ENCODE measurements at places on chromosomes 13 and 19. TPM values are rescaled to one million over a fixed set of nuclear protein-coding genes. Genes with fewer than 3 reads are reported as not detected.

DNA sequence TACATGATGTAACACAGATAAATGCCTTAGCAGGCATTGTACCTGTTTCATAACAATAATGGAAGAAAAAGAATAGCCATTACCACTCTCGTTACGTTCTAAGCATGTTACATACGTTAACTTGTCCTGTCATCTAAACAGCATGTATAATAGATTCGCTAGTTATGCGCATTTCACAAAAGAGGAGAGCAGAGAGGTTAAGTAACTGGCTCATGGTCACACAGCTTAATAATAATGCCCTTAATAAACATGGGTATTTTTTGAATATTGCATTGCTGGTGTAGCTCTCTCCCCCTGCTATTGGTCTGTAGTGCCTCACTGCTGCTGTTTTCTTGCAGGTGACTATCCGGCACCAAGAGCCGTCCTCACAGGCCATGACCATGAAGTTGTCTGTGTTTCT is 188.3 kb upstream of the MAB21L1 start:
- no peak for DNase-seq

GRCh38 chr13:110817143-110817542 is 97.7 kb downstream of the ANKRD10 start:
- DNase-seq = no peak

DNA sequence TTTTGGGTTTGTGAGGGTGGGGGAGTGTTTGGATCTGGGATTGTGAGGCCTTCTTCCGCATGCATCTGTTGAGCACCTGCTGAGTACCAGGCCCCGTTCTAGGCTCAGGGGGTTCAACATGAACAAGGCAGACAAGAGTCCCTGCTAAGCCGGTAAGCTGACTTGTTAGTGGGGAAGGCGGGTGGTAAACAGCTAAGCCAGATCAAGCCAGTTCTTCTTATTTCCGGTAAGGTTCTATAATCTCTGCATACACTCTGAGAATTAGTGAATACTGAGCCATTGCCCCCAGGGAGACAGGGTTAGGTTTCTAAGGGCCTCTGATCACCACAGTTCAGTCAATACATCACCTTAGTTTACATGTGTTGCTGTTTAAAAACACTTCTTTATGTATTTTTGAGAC is 9.9 kb upstream of the EHD2 start:
- DNase-seq = no peak

- DNase-seq = no peak
Observed at GRCh38 chr13:40522282-40522681, 144.2 kb downstream of the FOXO1 start.

GRCh38 chr13:50375792-50376191 is 360.5 kb downstream of the KCNRG start:
- peak; percentile 30 for DNase-seq

DNA sequence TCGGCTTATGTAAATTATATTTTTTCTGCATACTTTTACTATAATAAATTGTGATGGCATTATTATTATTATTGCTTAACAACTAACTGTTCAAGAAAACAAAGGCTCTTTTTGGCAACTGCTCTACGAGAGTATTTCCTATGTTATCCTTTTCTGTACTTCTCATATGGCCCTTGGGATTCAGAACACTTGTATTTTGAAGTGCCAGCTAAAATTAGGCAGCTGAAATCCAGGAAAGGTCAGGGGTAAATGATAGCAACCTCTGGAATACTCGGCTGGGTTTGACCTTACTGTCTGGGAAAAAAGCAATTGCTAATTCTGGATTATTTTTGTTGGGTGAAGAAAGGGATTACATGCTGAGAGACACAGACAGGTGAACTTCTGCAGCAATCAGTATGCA is 23.9 kb downstream of the EDNRB start:
- DNase-seq = no peak

DNA sequence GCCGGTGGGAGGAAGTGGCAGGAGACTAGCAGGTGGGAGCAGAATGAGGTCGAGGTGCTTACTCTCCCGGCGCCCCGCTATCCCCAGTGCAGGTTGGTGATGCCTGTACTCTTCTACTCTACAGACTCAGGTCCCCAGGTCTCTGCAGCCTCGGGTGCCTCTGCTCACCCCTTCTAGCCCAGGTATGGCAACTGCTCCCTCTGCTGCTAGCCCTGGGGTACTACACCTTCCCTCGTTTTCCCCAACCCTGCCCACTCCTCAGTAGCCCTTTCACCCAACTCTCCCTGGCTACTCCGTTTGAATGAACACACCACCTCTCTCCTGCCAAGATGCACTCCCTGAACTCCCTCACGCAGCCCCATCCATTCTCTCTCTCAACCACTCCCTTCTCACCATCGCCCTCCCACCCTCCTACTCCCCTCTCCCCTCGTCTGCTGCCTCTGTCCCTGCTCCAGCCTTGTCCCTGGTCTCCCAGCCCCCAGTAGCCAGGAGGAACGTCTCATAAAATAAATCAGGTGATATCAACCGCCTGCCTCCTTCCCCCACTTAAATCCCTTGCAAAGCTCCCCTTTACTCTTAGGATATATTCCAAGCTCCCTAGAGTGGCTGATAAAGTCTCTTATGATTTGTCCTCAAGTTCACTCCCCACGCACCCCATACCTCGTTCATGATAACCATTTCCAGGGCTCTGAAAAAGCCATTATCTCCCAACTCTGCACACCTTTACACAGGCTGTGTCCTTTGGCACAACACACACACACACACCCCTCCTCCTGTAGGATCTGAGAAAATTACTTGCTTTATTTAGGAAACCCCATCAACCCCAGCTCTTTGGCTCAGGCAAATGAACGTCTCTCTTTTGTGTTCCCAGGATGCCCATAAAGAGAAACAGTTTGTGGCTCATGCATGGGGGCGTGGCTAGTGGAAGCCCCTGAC is 8.2 kb upstream of the MEIS3 start:
- DNase-seq = peak; percentile 81

- no peak for DNase-seq
Observed at GRCh38 chr13:38697628-38698333, 10.9 kb downstream of the FREM2 start.

- no peak for DNase-seq
Observed at GRCh38 chr13:111269508-111269907, 50.9 kb upstream of the TEX29 start.

- DNase-seq = no peak
Observed at GRCh38 chr13:75055296-75055695, 426.7 kb downstream of the TBC1D4 start.

DNA sequence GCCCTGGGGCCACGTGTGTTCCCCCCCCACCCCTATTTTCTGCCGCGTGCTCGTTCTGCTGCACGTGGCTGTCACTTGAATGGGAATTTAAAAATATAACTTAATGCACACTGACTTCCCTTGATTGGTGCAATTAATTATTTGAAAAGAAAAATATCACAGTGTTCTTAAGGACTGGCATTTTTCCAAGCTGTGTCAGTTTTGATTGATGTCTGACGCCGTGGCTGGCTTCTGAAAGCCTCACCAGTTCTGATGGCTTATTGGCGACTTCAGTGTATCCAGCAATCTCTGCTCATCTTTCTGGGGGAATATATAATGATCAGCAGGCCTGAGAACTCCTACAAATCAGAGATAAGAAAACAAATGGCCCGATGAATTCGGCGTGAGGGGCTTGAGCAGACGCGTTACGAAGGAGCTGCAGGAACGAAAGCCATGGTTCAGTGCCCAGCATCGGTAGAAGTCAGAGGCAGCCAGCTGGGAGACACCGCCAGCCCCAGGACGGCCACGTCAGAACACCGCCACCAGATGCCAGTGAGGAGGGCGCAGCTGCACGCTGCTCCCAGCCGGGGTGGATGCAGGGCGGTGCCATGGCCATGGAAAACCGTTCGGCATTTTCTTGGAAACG is 111.2 kb downstream of the KDM4B start:
- DNase-seq = no peak

DNA sequence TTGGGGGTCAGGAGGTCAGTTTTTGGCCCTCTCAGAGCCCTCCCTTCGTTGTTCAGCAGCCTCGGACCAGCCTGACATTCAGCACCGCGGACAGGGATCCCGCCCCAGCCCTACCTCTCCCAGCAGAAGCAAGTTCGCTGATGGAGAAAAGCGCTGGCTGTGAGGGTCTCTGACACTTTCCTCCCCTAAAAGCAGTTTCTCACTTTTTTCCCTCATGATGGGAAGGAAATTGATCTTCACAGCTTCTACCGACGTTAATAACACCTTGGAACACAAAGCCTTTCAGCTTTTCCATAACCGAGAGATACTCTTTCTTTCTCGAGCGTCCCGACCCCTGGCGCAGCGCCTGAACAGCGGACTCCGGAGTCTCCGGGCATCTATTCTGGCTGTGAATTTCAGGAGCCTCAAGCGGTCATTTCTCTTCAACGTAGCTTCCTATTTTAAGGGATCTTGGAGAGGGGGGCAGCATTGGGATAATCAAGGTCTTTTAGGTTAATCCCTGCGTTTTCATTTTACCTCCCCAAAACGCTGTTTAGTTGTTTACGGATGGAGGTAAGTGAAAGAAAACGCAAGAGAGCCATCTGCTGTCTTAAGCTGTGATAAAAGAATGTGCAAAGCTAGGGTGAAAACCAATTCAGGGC is 467.2 kb downstream of the ITGBL1 start:
- peak; percentile 42 for DNase-seq

- DNase-seq = peak; percentile 64
Observed at GRCh38 chr19:53553865-53554791, 16.2 kb downstream of the ZNF331 start.

- peak; percentile 1 for DNase-seq
Observed at GRCh38 chr13:75181906-75182305, 300.1 kb downstream of the TBC1D4 start.

Gene ZSWIM9
- total RNA-seq = 3.0 TPM

Gene SAMD4B
- total RNA-seq = 57.4 TPM

Gene MBD3L2
- total RNA-seq = not detected

Gene AKAP11
- total RNA-seq = 8.3 TPM

Gene SCN1B
- total RNA-seq = 6.6 TPM

Gene PTGIR
- 0.12 TPM for total RNA-seq

Gene YIPF2
- 92.6 TPM for total RNA-seq

Gene KLK3
- total RNA-seq = not detected

Gene FFAR3
- not detected for total RNA-seq

Gene CAPN12
- total RNA-seq = not detected

Gene ZNF625
- 14.0 TPM for total RNA-seq

Gene HPN
- total RNA-seq = not detected

Gene FAM83E
- total RNA-seq = not detected

Gene CD209
- not detected for total RNA-seq
